ENCODE measurements at places on chromosomes 11 and 22. TPM values are rescaled to one million over a fixed set of nuclear protein-coding genes. Genes with fewer than 3 reads are reported as not detected.
A peak's percentile ranks its signal among the peaks of the same experiment; 100 is the strongest.

The TNNI2 gene
- 0.61 TPM for total RNA-seq

The RIMBP3C gene
- 0.77 TPM for total RNA-seq

The PLAAT5 gene
- 1.1 TPM for total RNA-seq

The SLCO2B1 gene
- total RNA-seq, result 0.61 TPM

The PHOX2A gene
- not detected for total RNA-seq

The OR52R1 gene
- not detected for total RNA-seq

The KLHDC7B gene
- 6.8 TPM for total RNA-seq

The DBX1 gene
- total RNA-seq, result not detected

DNA sequence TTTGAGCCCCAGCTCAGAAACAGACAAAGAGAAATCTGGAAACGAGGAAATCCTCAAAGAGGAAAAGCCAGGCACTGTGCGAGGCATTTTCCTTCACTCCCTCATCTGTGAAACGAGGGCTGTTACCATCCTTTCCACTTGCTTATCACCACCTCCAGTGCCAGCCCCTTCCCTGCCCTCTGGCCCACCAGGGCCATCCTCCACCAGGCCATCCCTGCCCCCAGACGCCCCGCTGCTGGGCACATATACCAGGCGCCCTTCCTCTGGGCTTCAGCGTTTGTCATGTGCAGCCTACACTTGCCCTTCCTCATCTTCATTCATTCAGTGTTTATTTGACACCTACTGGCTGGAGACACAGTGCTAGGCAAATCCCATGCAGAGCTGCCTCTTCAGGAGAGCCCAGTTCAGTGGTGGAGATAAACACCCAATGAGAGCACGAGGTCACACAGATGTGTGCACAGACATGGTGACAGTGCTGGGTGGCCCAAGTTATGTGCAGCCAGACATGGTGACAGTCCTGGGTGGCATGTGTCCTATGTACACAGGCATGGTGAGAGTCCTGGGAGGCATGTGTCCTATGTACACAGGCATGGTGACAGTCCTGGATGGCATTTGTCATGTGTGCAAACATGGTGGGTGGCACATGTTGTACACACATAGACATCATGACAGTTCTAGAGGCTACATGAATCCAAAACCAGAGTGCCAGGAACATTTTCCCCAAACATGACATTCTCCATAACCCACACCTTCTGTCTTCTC lies 9.7 kb downstream of the SPTBN2 start:
- H3K27ac ChIP-seq, result no peak overlapping the region
- DNase-seq, result no peak
- H3K36me3 ChIP-seq, result no peaks in the 10 kb centered on the region
- H3K4me1 ChIP-seq, result no peaks in the 10 kb centered on the region
- H3K4me3 ChIP-seq, result no peak overlapping the region
- H3K27me3 ChIP-seq, result no peaks in the 10 kb centered on the region

- peak; percentile 54 for DNase-seq
- peaks cover 42% of the 10 kb centered on the region for H3K4me1 ChIP-seq
- peaks cover 51% of the 10 kb centered on the region for H3K36me3 ChIP-seq
- H3K27ac ChIP-seq, result peak overlapping the region; percentile 70
- peak overlapping the region; percentile 17 for H3K4me3 ChIP-seq
Observed at GRCh38 chr11:75275581-75275980, 35.0 kb downstream of the TPBGL start.

DNA sequence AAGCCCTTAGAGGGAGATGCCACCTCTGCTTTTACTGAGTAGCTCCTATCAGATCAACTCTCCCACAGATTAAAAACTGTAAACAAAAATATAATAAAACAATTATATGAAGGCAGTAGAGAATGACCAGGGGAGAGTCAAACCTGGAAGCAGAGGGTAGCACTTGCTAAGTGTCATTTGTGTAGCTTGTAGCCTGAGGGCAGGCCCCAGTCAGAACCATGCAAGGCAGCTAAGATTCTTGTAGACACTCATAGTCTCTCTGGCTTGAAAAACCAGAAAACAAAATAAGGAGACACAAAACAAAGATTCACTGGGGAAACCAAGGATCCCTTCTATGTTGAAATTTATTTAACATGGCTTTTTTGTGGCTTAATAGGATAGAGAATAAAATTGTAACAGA lies 110.4 kb downstream of the WNT11 start:
- no peaks in the 10 kb centered on the region for H3K4me1 ChIP-seq
- H3K27ac ChIP-seq, result no peak overlapping the region
- no peak for DNase-seq

- no peak for DNase-seq
- H3K27me3 ChIP-seq, result no peaks in the 10 kb centered on the region
- H3K4me3 ChIP-seq, result no peak overlapping the region
- H3K4me1 ChIP-seq, result no peaks in the 10 kb centered on the region
- H3K36me3 ChIP-seq, result no peaks in the 10 kb centered on the region
Observed at GRCh38 chr11:110571081-110571720, 141.0 kb downstream of the ARHGAP20 start.

DNA sequence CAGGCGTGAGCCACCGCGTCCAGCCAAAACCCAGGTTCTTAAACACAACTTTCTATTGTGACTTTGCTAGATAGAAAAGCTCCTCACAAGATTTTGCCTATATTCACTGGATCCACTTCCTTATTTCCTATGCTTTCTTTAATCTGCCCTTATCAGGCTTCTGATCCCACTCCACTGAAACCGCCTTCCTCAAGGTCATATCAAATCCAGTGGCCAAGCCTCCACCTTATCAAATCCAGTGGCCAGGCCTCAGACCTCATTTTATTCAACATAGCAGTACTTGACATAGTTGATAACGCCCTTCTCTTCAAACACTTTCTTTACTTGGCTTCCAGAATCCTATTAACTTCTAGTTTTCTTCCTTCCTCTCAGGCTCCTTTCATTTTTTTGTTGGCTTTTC lies 29.5 kb downstream of the DIXDC1 start:
- H3K27me3 ChIP-seq, result no peaks in the 10 kb centered on the region
- H3K27ac ChIP-seq, result no peak overlapping the region
- DNase-seq, result no peak
- H3K4me3 ChIP-seq, result no peak overlapping the region

- no peaks in the 10 kb centered on the region for H3K27me3 ChIP-seq
- no peaks in the 10 kb centered on the region for H3K36me3 ChIP-seq
- H3K4me1 ChIP-seq, result peaks cover 9% of the 10 kb centered on the region
- no peak for DNase-seq
- H3K4me3 ChIP-seq, result no peak overlapping the region
Observed at GRCh38 chr11:35289821-35290220, 129.5 kb downstream of the SLC1A2 start.

GRCh38 chr11:62804310-62805075 lies 747 bp downstream of the NXF1 start:
- peak overlapping the region; percentile 87 for H3K4me3 ChIP-seq

DNA sequence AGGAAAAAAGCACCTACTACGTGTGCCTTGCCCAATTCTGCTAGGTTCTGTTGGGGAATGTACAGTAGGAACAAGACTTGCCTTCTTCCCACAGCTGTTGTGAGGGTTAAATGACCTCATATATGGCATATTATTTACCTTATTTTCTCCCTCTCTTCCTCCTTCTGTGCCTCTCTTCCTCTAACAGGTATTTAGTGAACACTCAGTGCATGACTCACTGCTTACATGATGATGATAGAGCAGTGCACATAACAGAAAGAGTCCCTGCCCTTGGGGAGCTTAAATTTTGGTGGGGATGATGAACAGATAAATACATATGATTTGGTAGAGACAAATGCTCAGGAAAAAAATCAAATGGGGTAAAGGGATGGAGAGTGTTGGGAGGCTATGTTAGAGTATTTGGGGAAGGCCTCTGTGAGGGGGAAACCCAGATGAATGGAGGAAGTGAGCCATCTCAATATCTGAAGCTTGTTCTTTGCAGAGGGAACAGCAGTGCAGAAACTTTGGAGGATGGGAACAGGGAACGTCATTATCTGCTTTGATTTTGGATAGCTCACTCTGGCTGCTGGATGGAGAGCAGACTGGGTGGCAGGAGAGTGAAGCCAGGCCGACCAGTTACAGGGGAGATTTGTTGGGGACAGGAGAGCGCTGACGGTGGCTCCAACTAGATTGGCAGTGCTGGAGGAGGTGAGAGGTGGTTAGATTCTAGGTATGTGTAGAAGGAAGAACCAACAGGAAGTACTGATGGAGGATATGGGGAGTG lies 95.5 kb upstream of the TENM4 start:
- no peaks in the 10 kb centered on the region for H3K4me1 ChIP-seq
- DNase-seq, result no peak
- H3K4me3 ChIP-seq, result no peak overlapping the region
- no peak overlapping the region for H3K27ac ChIP-seq

DNA sequence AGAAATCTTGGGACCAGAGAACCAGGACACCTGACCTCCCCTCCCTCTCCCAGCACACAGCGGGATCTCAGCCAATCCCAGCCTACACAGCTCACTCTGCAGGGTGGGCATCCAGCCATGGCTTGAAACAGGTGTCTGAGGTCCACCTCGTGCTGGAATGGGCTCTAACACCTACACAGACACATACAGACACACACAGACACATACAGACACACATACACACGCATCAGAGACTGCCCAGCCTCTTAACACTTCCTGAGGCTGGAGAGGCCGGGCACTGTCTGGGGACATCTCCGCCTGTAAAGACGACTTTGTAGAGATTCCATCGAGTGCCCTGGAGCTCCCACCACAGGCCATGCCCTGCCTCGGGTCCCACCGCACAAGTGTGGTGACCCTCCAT lies 36.7 kb downstream of the CAPN1 start:
- no peak overlapping the region for H3K27ac ChIP-seq
- DNase-seq, result no peak
- H3K36me3 ChIP-seq, result no peaks in the 10 kb centered on the region
- H3K27me3 ChIP-seq, result no peaks in the 10 kb centered on the region
- peaks cover 4% of the 10 kb centered on the region for H3K4me1 ChIP-seq
- no peak overlapping the region for H3K4me3 ChIP-seq

DNA sequence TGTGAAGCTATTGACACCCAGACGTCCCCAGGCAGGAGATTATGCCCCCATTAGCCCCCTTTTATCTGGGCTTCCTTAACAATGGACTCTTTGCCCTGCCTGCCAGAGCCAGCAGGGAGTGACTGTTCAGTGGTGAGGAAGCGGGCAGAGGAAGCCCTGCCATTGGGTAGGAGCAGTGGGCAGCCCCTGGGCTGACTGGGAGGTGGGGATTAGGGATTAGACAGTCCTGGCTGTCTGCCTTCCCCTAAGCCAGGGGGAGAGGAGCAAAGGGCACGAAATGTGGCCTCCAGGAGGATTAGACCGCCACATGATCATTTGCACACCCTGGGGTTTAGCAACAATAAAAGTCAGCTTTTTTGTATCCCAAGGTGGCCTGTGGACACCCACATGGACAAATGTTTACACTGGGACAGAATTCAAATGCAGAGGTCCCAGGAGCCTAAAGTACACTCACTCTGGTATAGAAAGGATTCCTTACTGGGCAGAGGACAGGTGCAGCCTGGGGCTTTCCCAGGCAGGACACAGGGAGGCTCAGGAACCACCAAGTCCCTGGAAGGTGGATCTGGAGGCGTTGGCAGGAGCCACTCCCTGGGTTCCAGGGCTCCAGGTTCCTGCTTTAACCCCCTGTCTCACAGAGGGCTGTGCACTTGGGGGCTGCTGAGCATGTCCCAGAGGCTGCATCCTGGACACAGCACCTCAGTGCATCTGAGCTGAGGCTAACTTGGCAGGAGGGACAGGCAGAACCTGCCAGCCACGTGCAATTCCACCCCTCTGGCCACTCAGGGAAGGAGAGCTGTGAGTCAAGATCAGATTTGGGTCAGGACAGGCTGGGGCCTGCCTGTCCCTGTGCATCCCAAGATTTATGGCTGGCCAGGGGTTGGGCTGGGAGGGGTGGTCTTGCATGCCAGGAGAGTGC lies 2.1 kb downstream of the PNPLA3 start:
- H3K27me3 ChIP-seq, result no peaks in the 10 kb centered on the region
- no peak overlapping the region for H3K4me3 ChIP-seq
- H3K27ac ChIP-seq, result no peak overlapping the region
- no peak for DNase-seq
- no peaks in the 10 kb centered on the region for H3K36me3 ChIP-seq
- no peaks in the 10 kb centered on the region for H3K4me1 ChIP-seq

DNA sequence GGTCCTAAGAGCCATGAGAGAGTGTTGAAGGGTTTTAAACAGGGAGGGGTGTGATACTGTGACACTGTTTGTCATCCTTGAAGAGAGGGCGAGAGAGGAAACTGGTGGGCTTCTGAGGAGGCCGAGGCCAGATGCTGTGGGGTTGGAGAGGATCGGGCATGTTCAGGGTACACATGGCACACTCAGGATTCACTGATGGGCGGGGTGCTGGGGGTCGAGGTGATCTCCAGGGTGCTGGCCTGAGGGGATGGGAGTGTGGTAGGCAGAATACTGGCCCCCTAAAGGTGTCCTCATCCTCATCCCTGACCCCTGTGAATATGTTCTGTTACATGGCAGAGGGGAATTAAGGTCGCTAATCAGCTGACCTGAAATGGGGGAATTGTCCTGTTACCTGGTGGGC lies 7.3 kb downstream of the TBC1D22A start:
- no peak overlapping the region for H3K4me3 ChIP-seq
- H3K27ac ChIP-seq, result no peak overlapping the region
- H3K4me1 ChIP-seq, result peaks cover 27% of the 10 kb centered on the region
- H3K36me3 ChIP-seq, result no peaks in the 10 kb centered on the region
- H3K27me3 ChIP-seq, result no peaks in the 10 kb centered on the region

GRCh38 chr11:120517801-120518291 lies 6.3 kb downstream of the GRIK4 start:
- no peak overlapping the region for H3K4me3 ChIP-seq
- H3K27me3 ChIP-seq, result no peaks in the 10 kb centered on the region
- H3K27ac ChIP-seq, result no peak overlapping the region
- no peaks in the 10 kb centered on the region for H3K36me3 ChIP-seq
- no peak for DNase-seq

DNA sequence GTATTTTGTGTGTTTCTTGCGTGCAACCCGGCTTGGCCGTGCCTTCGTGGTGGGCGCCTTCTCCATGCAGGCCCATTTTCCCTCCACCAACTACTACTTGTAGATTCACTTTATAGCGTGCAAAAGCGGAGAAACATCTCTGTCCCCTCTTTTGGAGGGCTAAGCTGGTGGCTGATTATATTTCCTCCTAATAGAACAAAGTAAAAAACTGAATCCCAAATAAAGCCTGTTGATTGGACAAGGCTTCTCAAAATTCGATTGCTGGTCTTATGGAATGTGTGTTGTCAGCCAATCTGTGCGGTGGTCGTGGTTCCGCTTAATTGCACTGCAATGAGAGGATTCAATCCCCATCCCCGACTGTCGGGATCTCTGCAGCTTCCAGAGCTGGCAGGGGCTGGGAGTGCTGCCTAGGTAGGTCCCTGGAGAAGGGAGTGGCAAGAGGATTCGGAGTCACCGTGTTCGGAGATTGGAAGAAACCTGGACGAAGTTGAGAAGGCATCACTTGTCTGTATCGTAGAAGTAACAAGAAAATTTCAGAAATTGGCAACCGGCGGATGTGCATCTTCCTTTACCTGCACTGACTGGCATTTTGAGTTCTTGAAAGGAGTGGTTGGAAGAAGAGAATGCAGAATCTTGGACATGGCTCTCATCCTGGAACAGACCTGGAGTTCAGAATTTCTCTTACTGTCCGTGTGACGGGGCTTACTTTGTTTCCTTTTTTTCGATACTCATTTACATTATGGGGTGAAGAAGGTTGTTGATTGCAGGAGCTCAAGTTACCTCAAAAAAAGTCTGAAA lies 1.1 kb downstream of the HMGXB4 start:
- peaks cover 10% of the 10 kb centered on the region for H3K36me3 ChIP-seq
- H3K27ac ChIP-seq, result peak overlapping the region; percentile 98
- peaks cover 9% of the 10 kb centered on the region for H3K4me1 ChIP-seq
- DNase-seq, result no peak

GRCh38 chr22:24146194-24146616 lies 35.1 kb upstream of the SUSD2 start:
- peaks cover 5% of the 10 kb centered on the region for H3K36me3 ChIP-seq
- H3K27me3 ChIP-seq, result no peaks in the 10 kb centered on the region
- H3K27ac ChIP-seq, result peak overlapping the region; percentile 61
- peak; percentile 45 for DNase-seq
- peaks cover 36% of the 10 kb centered on the region for H3K4me1 ChIP-seq
- H3K4me3 ChIP-seq, result no peak overlapping the region
